ENCODE measurements at places on chromosomes 2 and 18.

- no peak for DNase-seq
Observed at GRCh38 chr18:73384246-73384645, 516.5 kb upstream of the NETO1 start.

GRCh38 chr2:10802657-10803056 is 9.9 kb downstream of the PDIA6 start:
- no peak for DNase-seq

GRCh38 chr2:22454826-22455485 is 930.0 kb upstream of the KLHL29 start:
- no peak for DNase-seq

DNA sequence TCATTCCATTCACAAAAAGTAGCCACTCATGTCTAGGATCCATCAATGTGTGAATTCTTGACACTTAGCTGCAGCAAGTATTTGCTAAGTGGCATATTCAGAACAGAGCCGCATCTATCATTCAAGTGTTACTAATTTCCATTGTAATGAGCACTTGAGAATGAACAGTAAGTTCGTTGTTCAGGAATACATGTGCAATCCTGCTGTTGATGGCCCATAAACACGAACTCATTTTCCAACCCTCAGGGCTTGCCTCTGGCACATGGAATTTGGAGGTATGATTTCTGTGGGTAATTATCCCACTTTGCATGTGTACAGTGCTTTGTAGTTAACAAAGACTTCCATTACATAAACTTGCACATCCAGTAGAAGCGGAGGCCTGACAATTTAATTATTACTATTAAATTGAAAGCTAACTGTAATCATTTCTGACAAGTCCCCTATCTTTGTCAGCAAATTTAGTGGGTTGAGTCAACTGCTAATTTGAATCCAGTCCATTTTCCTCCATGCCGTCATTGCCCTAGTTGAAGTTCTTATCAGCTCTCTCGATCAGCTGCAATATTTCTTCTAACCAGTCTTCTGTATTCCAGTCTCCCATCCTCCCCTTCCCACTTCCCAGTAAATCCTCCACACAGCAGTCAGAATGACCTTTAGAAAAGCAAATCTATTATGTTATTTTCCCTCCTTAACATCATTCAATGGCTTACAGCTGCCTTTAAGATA is 116.0 kb upstream of the AQP4 start:
- peak; percentile 53 for DNase-seq

GRCh38 chr2:110101280-110101844 is 14.3 kb downstream of the MALL start:
- DNase-seq, result peak; percentile 40

GRCh38 chr2:69742322-69742952 is 503 bp downstream of the ANXA4 start:
- no peak for DNase-seq

DNA sequence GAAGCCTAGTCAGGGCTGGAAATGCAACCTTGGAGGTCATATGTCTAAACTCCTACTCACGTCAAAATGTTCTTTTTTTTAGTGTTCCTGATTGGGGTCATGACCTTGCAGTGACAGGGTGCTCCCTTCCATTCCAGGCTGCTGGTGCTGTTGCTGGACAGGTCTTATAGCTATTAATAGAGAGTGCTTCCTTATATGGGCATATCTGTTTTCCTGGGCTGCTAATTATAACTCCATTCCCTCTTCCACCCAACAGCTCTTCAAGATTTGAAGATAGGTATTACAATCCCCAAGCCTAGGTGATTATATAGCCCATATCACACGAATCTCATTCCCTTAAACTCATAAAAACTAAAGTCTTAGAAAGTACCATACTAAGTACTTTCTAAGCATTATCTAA is 12.6 kb downstream of the HOXD3 start:
- no peak for DNase-seq

GRCh38 chr2:72515696-72516095 is 310.1 kb downstream of the EXOC6B start:
- DNase-seq, result no peak

GRCh38 chr2:10720947-10721395 is 459 bp upstream of the ATP6V1C2 start:
- peak; percentile 19 for DNase-seq

DNA sequence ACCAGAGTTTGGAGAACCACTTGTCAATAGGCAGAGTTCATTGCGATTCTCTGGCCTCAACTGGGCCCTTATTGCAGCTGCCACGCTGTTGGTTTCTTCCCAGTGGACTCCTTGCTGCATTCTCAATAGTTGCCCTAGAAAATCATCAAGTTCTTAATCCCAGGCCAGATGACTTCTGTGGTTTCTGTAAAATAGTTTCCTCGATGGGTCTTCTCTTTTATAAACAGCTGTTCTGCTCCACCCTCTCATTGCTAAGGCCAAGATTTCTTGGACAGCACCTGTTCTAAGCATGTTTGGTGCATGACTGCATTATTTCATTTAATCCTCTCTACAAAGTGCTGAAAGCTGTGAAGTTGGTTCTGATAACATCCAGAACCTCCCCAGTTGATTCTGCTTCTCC is 131.0 kb downstream of the BCL2L11 start:
- DNase-seq, result no peak

DNA sequence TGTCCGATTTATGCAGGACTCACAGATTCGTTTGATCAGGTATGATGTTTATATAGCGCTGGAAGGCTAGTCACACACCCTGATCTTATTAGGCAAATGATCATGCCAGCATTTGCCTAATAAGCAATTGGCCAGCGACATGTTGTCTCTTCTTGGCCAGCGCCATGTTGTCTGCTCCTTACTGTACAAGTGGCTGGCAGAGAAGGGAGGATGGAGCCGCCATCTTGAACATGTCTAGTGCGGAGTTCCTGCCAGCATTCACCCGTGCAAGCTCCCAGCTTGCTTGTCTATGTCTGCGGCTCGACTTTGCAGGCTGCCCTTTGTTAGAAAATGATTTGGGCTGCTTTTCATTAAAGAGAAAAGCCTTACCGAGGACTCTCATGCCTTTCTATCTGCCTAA is 106.3 kb downstream of the TFCP2L1 start:
- DNase-seq, result no peak

GRCh38 chr18:36295880-36296301 is 1.6 kb upstream of the FHOD3 start:
- DNase-seq, result no peak

- no peak for DNase-seq
Observed at GRCh38 chr2:75186821-75187220, 12.5 kb downstream of the TACR1 start.

DNA sequence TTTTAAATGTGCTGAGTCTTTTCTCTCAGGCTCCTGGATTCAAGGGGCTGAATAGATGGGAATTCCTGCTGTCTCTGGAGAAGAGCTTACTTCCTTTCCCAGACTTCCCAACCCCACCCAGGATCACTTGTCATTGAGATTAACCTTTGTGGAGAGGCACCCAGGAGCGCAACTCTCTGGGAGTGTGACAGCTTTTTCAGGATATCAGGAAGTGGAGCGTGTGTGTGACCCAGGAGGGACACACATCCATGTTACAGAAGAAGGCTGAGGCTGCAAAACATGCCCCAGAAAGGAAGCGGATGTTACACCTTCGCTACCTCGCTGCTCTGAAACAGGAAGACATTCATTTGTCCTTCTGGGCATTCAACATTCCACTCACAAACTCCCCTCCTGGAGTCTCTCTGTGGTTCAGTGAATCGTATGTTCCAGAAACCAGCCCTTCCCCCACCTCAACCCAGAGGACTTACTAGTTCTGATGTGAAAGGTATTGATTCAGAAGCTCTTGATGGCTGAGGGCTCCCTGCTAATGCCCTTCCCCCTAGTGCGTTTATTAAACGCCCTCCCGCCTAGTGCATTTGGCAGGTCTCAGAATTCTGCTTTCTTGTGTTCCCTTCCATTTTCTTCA is 523.9 kb downstream of the TNS1 start:
- no peak for DNase-seq

GRCh38 chr2:37648331-37649011 is 23.0 kb downstream of the CDC42EP3 start:
- no peak for DNase-seq

DNA sequence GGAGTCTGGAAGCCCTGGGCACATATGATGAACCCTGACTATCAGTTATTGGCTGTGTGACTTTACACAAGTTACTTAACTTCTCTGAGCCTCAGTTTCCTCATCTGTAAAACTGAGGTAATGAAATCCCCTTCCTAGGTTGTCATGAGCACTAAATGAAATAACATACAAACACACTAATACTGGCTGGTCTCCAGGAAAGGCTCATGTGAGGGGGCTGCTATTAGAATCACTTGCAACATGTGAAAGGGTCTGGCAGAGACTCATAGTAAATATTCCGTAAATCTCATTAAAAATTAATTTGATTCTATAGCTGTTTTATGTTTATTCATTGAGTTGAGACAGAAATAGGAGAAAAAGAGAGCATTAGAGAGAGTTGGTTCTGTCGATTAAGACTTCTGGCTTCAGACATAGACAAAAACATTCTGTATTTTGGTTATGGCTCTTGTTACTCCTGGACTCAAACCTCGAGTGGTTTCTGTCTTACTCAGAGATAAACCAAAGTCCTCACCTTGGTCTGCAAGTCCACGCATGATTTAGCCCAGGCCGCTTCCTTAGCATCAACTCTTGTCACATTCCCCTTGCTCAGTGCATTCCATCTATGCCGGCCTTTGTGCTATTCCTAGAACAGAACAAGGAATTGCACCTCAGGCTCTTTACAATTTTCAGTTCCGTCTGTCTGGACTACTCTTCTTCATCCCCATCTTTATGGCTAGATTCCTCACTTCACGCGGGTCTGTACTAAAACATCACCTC is 139.1 kb downstream of the NXPH2 start:
- no peak for DNase-seq
